Esophagus muscularis mucosa (tissue), 4 donors: ENCODE measurements at places on chromosomes 6 and 20. TPM values are rescaled to one million over a fixed set of nuclear protein-coding genes. Genes with fewer than 3 reads are reported as not detected.

- DNase-seq: no peak
- no peaks in the 10 kb centered on the region for H3K27me3 ChIP-seq
- H3K27ac ChIP-seq: no peak overlapping the region
- no peaks in the 10 kb centered on the region for H3K36me3 ChIP-seq
- no peaks in the 10 kb centered on the region for H3K4me1 ChIP-seq
Measured at GRCh38 chr6:134318236-134318973, 493 bp upstream of the SGK1 start.

GRCh38 chr6:118813775-118814174, 80.2 kb upstream of the ASF1A start:
- no peaks in the 10 kb centered on the region for H3K27me3 ChIP-seq
- H3K36me3 ChIP-seq: peaks cover 5% of the 10 kb centered on the region
- H3K4me1 ChIP-seq: no peaks in the 10 kb centered on the region
- no peak overlapping the region for H3K4me3 ChIP-seq
- DNase-seq: no peak
- H3K27ac ChIP-seq: no peak overlapping the region

DNA sequence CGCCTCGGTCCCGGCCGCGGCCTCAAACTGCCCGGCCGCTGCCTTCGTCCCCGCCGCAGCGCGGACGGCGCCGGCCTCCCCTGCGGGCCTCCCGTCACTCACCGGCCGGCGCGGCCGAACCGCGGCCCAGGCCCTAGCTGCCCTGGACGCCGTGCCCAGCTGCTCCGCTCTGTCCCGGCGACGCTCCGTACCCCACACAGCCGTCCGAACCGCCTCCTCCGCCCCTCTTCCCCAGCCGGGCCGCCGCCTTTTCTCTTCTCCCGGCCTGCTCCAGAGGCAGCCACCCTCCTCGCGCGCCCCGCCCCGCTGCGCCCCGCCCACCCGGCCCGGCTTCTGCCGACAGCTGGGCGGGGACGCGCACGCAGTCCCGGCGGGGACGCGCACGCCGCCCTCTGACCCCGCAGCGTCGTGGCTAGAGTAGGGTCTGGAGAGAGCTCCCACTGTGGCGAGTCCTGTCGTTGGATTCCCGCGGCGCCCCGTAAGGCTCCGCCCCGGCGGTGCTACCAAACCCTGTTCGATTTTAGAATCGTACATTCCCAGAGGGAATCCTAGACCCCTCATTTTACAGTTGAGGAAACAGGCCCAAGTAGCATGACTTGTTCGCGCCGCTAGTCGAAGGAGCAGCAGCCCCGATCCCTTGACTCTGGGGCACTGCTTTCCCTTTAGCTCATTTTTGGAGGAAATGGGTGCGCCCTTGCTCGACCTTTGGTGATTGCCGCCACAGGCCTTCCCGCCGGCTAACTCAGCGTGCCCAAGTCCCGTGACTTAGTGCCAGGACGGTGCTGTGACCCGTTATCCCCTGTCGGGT, at the start of gene FBXO30:
Gene FBXO30, minus strand, starts transcription at position 295 of the 808 bp plus-strand sequence. CDS start 8,390 bp downstream, outside the sequence.
- peak; percentile 98 for DNase-seq
- H3K36me3 ChIP-seq: no peaks in the 10 kb centered on the region
- peak within 1 kb of the TSS; percentile 96 for H3K27ac ChIP-seq

KIAA0408 gene
- 41.5 TPM for total RNA-seq

GRCh38 chr20:35547329-35547728, 5.5 kb downstream of the ERGIC3 start:
- H3K4me1 ChIP-seq: no peaks in the 10 kb centered on the region
- H3K27ac ChIP-seq: no peak overlapping the region
- H3K36me3 ChIP-seq: peaks cover 74% of the 10 kb centered on the region

GRCh38 chr6:125797886-125798444, 7.2 kb downstream of the NCOA7 start:
- H3K27me3 ChIP-seq: no peaks in the 10 kb centered on the region
- DNase-seq: no peak
- no peak overlapping the region for H3K4me3 ChIP-seq
- H3K27ac ChIP-seq: no peak overlapping the region

- H3K36me3 ChIP-seq: no peaks in the 10 kb centered on the region
- DNase-seq: no peak
- no peaks in the 10 kb centered on the region for H3K4me1 ChIP-seq
- H3K27ac ChIP-seq: no peak overlapping the region
- no peak overlapping the region for H3K4me3 ChIP-seq
Measured at GRCh38 chr6:99136488-99136887, 188.7 kb upstream of the FBXL4 start.

- no peaks in the 10 kb centered on the region for H3K27me3 ChIP-seq
- no peak overlapping the region for H3K27ac ChIP-seq
- no peaks in the 10 kb centered on the region for H3K36me3 ChIP-seq
- no peaks in the 10 kb centered on the region for H3K4me1 ChIP-seq
Measured at GRCh38 chr6:137673603-137674002, 179.4 kb upstream of the OLIG3 start.

GRCh38 chr20:30175681-30176080, 1081.8 kb upstream of the DEFB115 start:
- no peaks in the 10 kb centered on the region for H3K27me3 ChIP-seq
- no peak overlapping the region for H3K4me3 ChIP-seq
- no peaks in the 10 kb centered on the region for H3K4me1 ChIP-seq
- H3K27ac ChIP-seq: no peak overlapping the region
- H3K36me3 ChIP-seq: no peaks in the 10 kb centered on the region

DNA sequence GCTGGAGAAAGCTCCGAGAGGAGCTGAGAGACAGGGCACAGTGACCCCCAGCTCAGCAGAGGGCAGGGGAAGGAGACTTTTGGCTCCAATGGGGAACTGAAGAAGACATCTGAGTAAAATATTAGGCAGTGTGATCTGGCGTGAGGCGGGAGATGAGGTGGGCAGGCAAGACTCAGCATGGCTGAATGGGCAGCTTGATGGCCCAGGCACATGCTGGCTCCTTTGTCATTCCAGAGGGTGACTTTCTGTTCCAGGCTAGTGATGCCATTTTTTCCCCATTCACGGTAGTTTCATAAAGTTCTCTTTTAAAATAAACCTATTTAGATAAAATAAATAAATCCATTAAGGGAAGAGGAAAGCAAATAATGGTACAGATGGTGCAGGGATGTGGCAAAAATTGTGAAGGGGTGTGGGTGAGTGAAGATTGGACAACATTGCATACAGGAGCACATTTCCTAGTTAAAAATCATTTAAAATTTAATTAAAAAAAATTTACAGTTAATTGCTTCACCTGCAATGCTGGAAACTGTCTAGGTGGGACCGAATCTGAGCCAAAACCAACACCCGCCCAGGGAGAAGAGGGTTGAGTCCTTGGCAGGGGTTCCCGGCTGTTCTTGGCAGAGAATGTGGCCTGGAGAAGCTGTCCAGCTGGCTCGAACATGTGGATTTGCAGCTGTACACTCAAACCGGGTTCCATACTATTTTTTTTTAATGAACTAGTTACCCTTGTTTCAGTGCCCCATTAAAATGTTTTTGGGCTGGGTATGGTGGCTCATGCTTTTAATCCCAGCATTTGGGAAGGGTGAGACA, 41.7 kb upstream of the PRELID3B start:
- no peaks in the 10 kb centered on the region for H3K27me3 ChIP-seq
- no peak overlapping the region for H3K4me3 ChIP-seq
- DNase-seq: no peak
- H3K27ac ChIP-seq: no peak overlapping the region

LRRC1 gene
- total RNA-seq: 12.4 TPM

BCKDHB gene
- 21.9 TPM for total RNA-seq

DNA sequence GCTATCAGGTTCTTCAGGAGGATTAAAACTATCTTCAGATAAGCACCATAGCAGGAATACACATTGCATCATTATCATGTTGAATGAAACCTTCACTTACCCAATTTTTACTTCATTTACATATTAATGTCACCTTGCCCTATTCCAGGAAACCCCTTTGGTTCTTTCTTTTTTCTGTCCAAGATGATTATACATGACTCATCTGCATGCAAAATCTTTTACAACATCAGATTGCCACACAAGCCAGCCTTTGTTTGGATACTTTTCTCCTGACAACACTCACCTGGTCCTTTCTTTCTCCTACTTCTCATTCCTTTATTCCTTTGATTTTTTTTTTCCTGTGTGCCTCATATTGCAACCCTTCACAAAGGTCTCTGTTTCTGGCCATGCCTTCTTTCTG, 200.5 kb upstream of the POU3F2 start:
- H3K36me3 ChIP-seq: no peaks in the 10 kb centered on the region
- no peak for DNase-seq
- no peaks in the 10 kb centered on the region for H3K27me3 ChIP-seq
- H3K4me3 ChIP-seq: no peak overlapping the region

MARCKS gene
- total RNA-seq: 31.2 TPM

LAMA2 gene
- total RNA-seq: 115 TPM

SNX9 gene
- 78.1 TPM for total RNA-seq

DNA sequence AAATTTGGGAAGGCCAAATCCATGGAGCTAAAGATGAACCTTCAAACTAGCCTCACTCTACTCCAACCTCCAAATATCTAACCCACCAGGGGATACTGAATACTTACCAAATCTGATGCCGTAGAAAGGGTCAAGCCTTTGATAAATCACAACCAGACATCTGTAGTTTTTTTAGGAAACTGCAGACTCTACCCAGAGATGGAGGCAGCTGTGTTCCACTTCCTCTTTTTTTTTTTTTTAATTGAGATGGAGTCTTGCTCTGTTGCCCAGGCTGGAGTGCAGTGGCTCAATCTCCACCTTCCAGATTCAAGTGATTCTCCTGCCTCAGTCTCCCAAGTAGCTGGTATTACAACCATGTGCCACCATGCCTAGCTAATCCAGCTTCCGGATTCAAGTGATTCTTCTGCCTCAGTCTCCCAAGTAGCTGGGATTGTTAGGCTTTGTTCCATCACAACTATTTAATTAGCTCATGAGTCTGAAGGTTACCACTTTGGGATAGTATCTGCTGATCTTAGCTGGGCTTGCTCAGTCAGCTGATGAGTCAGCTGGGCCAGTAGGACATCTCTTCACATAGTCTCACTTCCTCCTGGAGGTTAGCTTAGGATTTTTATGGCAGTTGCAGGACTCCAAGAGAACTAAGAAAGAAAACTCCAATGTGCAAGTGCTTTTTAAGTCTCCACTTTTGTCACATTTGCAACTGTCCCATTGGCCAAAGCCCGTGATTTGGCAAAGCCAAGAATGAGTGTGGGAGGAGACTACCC, 13.3 kb downstream of the FRK start:
- no peak overlapping the region for H3K27ac ChIP-seq
- no peaks in the 10 kb centered on the region for H3K27me3 ChIP-seq
- DNase-seq: no peak
- H3K4me1 ChIP-seq: no peaks in the 10 kb centered on the region

SPAG4 gene
- 5.0 TPM for total RNA-seq

DNA sequence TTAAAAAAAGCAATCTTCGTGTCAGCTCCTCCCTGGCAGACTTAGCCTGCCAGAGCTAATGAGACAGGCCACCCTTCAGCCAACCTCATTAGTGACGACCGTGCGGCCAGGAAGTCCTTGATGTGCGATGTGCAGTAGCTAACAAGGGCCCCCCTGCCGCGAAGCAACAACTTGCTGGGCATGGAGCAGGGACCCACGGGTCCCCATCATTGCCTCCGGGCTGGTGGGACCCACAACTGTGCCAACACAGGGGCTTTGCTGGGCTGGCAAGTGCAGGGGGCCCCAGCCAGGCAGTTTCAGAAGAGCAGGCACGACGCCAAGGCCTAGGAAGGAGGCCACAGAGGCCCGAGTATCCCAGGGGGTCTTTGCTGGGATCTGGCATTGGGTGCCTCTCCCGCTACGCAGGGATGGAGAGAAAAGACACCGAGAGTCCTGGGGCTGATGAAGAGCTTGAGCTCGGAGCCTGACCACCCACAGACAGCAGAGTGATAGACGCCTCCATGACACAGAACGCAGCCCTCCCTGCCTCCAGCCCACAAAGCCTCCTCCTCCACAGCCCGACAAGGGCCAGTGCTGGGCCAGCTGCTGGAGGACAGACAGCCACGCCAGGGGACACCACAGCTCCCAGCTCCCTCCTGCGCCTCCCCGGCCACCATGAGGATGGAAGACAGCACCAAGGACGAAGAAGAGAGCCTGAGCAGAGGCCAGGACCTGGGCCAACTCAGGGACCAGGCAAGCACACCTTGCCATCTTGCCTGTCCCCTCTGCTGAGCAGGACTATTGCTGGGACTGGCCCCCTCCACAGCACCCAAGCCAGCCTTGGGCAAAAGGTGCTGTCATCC, 96.6 kb downstream of the YTHDF1 start:
- H3K27me3 ChIP-seq: peaks cover 86% of the 10 kb centered on the region
- no peak overlapping the region for H3K27ac ChIP-seq
- no peak overlapping the region for H3K4me3 ChIP-seq
- no peak for DNase-seq
- no peaks in the 10 kb centered on the region for H3K4me1 ChIP-seq

- H3K27ac ChIP-seq: no peak overlapping the region
- peaks cover 11% of the 10 kb centered on the region for H3K4me1 ChIP-seq
- H3K4me3 ChIP-seq: no peak overlapping the region
- no peak for DNase-seq
- H3K27me3 ChIP-seq: no peaks in the 10 kb centered on the region
Measured at GRCh38 chr6:19734519-19734918, 102.7 kb upstream of the ID4 start.

GRCh38 chr6:131954775-131955107, 3.6 kb upstream of the CCN2 start:
- peak overlapping the region; percentile 97 for H3K27ac ChIP-seq
- H3K36me3 ChIP-seq: peaks cover 6% of the 10 kb centered on the region
- H3K4me3 ChIP-seq: peak overlapping the region; percentile 23
- DNase-seq: no peak
- peaks cover 41% of the 10 kb centered on the region for H3K4me1 ChIP-seq

GRCh38 chr6:166877906-166878305, 78.4 kb downstream of the RNASET2 start:
- H3K36me3 ChIP-seq: no peaks in the 10 kb centered on the region
- H3K4me1 ChIP-seq: no peaks in the 10 kb centered on the region
- no peak overlapping the region for H3K4me3 ChIP-seq
- DNase-seq: no peak
- no peak overlapping the region for H3K27ac ChIP-seq

PTK7 gene
- 8.1 TPM for total RNA-seq

SIRPB2 gene
- 4.7 TPM for total RNA-seq

DNA sequence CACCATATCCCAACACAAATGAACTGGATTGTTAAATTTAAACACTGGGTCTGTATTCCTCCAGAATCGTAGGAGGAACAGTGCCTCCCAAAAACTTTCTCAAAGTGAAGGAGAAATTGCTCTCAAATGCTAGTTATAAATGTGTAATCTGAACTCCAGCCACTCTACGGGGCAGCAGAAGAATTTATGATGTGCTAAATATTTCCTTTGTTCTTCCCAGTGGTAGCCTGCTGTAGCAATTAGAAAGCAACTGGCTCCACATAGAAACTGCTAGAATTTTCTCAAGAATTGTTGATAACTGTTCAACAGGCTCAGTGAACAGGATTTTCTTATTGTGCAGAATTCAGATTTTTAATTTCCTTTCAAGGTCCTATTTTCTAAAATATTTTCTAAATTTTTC, 49.8 kb upstream of the EYA4 start:
- no peaks in the 10 kb centered on the region for H3K36me3 ChIP-seq
- no peaks in the 10 kb centered on the region for H3K27me3 ChIP-seq
- no peak overlapping the region for H3K27ac ChIP-seq
- no peak overlapping the region for H3K4me3 ChIP-seq
- no peak for DNase-seq

MBOAT1 gene
- 4.5 TPM for total RNA-seq

BCAS1 gene
- total RNA-seq: 0.13 TPM

GRCh38 chr6:6678185-6678671, 89.7 kb downstream of the LY86 start:
- no peaks in the 10 kb centered on the region for H3K27me3 ChIP-seq
- H3K4me3 ChIP-seq: no peak overlapping the region
- no peaks in the 10 kb centered on the region for H3K36me3 ChIP-seq
- DNase-seq: no peak

BTBD3 gene
- total RNA-seq: 29.3 TPM

SLC44A4 gene
- not detected for total RNA-seq

ALDH8A1 gene
- 1.4 TPM for total RNA-seq

DOK5 gene
- total RNA-seq: 0.75 TPM
